ENCODE measurements at places on chromosomes 5 and 9. TPM values are rescaled to one million over a fixed set of nuclear protein-coding genes. Genes with fewer than 3 reads are reported as not detected.

PCDHA9 gene
- total RNA-seq: 0.43 TPM

PDE6A gene
- not detected for total RNA-seq

ZNF366 gene
- total RNA-seq: not detected

MELK gene
- total RNA-seq: 9.0 TPM

ABCA1 gene
- total RNA-seq: 98.7 TPM

GOLM1 gene
- total RNA-seq: 55.1 TPM

RNF183 gene
- not detected for total RNA-seq

MARVELD2 gene
- total RNA-seq: 42.0 TPM

RORB gene
- not detected for total RNA-seq

QRFP gene
- total RNA-seq: not detected

LPAR1 gene
- total RNA-seq: 15.9 TPM

IFNA16 gene
- total RNA-seq: not detected

NIM1K gene
- 0.07 TPM for total RNA-seq

CNTNAP3B gene
- 9.9 TPM for total RNA-seq

CMYA5 gene
- total RNA-seq: 0.34 TPM

ZFP2 gene
- total RNA-seq: 1.0 TPM

DBN1 gene
- 140 TPM for total RNA-seq

USP20 gene
- total RNA-seq: 9.6 TPM

CARTPT gene
- not detected for total RNA-seq

CCL28 gene
- total RNA-seq: 8.0 TPM

TMEM252 gene
- not detected for total RNA-seq

MVB12B gene
- total RNA-seq: 2.0 TPM

IL3 gene
- not detected for total RNA-seq

GPR21 gene
- total RNA-seq: 1.4 TPM

RNF130 gene
- total RNA-seq: 30.1 TPM

OTP gene
- total RNA-seq: not detected

SLC34A3 gene
- total RNA-seq: under 0.01 TPM

GRXCR2 gene
- total RNA-seq: not detected

RAI14 gene
- 187 TPM for total RNA-seq

MCTP1 gene
- total RNA-seq: 12.3 TPM
